MCF 10A (cell line): ENCODE measurements at places on chromosomes 4 and X.

DNA sequence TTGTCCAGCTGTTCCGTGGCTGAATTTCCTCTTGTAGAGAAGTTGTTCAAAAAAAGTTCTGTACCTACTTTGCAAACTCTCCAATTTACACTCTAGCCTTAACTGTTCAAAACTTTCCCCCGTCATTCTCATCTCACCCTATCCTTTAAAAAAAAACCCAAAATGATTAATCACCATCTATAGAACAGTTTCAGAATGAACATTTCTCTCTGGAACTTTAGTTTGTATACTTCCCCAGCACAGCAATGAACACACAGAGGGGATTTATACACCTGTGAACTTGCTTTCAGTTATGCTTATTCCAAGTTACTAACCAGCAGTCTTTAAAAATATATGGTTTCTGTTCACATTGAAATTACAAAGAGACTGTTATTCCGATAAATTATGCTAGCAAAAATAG is 1.2 kb downstream of the GEMIN8 start:
- peak overlapping the region; percentile 86 for H3K27ac ChIP-seq
- peaks cover 31% of the 10 kb centered on the region for H3K4me1 ChIP-seq
- peaks cover 2% of the 10 kb centered on the region for H3K27me3 ChIP-seq
- H3K4me3 ChIP-seq, result peak overlapping the region; percentile 77
- no peaks in the 10 kb centered on the region for H3K36me3 ChIP-seq
- DNase-seq, result no peak

DNA sequence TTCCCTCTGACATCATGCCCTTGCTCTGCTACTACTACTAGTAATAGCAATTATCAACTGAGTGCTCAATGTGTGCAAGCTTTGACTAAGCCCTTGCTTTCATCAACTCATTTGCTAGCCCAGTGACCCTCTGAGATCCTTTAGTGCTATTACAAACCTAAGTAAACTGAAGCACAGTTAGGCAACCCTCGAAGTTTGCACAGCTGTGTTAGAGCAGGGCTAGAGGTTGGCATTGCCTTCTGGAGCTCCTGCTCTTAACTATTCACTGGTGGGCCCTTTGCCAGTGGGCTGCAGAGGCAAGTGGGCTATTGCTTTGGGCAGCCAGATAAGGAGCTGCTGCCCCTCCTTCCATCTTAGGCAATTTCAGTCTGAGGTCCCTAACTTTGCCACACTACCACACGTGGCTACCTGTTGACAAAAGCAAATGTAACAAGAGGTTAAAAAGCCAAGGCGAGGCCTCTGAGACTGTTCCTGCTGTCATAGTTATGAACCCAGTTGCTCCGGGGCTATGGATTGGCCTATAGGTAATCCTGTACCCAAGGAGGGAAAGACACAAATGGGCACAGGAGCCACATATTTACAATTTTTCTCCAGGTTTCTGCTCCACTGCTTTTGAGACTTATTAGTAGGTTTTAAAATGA is 41.5 kb upstream of the ANKRD50 start:
- H3K27me3 ChIP-seq, result no peaks in the 10 kb centered on the region
- no peak overlapping the region for H3K27ac ChIP-seq
- DNase-seq, result no peak
- H3K36me3 ChIP-seq, result peaks cover 6% of the 10 kb centered on the region

DNA sequence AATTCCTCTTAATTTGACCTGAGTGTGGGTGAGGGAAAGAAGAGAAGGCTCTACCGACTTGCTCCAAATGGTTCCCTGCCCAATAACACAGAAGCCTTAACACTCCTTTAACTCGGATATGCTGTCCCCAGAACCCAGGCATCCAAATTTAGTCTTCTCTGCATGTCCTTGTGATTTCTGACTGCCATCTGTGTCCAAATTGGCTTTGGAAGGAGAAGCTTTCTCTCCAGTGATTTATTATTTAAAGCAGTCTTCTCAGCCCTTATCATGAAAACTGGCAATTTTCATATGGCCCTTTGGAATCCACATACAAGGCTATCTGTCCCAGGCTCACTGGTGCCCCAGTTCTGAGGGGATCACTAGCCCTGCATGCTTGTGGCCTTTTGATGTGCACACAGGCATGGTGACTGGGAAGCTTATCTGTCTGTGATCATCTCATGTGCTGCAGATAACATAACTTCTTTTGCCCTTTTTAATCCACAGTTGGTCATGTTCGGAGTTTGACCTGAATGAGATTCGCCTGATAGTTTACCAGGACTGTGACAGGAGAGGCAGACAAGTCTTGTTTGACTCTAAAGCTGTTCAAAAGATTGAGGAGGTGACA is 56.7 kb downstream of the FNIP2 start:
- H3K4me1 ChIP-seq, result peaks cover 4% of the 10 kb centered on the region
- no peaks in the 10 kb centered on the region for H3K36me3 ChIP-seq
- no peaks in the 10 kb centered on the region for H3K27me3 ChIP-seq
- DNase-seq, result no peak
- H3K27ac ChIP-seq, result no peak overlapping the region

DNA sequence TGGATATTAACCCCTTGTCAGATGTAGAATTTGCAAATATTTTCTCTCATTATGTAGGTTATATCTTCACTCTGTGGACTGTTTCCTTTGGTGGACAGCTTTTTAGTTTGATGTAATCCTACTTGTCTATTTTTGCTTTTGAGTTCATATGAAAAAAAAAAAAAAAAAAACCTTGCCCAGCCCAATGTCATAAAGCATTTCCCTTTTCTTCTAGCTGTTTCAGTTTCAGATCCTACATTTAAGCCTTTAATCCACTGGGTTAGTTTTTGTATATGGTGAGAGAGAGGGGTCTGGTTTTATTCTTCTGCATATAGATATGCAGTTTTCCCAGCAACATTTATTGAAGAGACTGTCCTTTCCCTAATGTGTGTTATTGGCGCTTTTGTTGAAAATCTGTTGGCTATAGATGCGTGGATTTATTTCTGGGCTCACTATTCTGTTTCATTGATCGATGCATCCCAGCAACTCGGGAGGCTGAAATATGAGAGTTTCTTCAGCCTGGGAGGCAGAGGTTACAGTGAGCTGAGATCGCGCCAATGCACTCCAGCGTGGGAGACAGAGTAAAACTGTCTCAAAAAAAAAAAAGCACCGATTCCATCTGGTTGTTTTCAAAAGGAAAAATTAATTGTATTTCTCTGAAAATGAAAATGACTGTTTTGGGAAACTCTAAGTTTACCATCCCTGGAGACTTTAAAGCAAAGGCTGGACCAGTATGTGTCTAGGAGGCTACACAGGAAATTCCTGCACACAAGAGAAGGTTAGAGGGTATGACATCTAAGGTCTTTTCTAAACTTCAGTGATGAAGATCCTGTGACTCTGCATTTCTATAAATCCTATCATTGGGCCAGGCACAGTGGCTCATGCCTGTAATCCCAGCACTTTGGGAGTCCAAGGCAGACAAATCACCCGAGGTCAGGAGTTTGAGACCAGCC is 35.6 kb downstream of the STEEP1 start:
- no peak for DNase-seq
- H3K4me1 ChIP-seq, result no peaks in the 10 kb centered on the region
- H3K27me3 ChIP-seq, result peaks cover 21% of the 10 kb centered on the region
- no peaks in the 10 kb centered on the region for H3K36me3 ChIP-seq
- no peak overlapping the region for H3K4me3 ChIP-seq
- no peak overlapping the region for H3K27ac ChIP-seq

- peaks cover 47% of the 10 kb centered on the region for H3K4me1 ChIP-seq
- H3K27ac ChIP-seq, result peak overlapping the region; percentile 60
- peak; percentile 71 for DNase-seq
- H3K36me3 ChIP-seq, result no peaks in the 10 kb centered on the region
- H3K27me3 ChIP-seq, result peaks cover 80% of the 10 kb centered on the region
- no peak overlapping the region for H3K4me3 ChIP-seq
Measured at GRCh38 chrX:45781901-45782553, 581.4 kb upstream of the DIPK2B start.

DNA sequence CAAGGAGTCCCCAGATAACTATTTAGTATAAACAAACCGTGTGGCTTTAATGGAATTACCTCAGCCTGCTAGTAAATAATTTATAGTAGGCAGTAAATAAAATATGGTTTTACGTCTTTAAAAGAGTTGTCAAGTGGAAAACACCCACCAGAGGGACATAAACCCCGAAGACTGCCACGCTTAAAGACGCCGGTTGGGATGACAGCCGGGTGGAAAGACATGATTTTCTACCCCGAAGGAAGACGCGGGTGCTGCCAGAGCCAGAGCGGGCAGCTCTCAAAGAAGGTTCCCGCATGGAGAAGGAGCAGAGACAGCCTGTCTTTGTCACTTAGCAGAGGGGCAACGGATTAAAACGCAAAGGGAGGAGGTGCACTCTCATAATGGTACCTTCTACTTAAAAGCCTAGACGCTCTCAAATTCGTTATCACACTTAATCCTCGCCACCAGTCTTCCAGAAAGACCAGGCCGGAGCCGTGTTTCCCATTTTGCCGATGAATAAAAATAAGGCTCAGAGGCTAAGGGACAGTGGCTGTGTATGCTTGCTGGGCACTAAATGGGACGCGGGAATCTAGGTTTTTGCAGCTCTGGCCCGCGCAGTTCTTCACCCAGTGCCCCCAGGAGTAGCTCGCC is 140.5 kb upstream of the ZIC3 start:
- no peaks in the 10 kb centered on the region for H3K27me3 ChIP-seq

- peaks cover 63% of the 10 kb centered on the region for H3K27me3 ChIP-seq
- no peak overlapping the region for H3K4me3 ChIP-seq
- no peaks in the 10 kb centered on the region for H3K36me3 ChIP-seq
- DNase-seq, result peak; percentile 33
- H3K4me1 ChIP-seq, result no peaks in the 10 kb centered on the region
Measured at GRCh38 chrX:132631579-132632232, 142.9 kb upstream of the MBNL3 start.

GRCh38 chr4:6727943-6728250 is 11.9 kb downstream of the BLOC1S4 start:
- DNase-seq, result no peak
- H3K4me3 ChIP-seq, result no peak overlapping the region
- H3K4me1 ChIP-seq, result peaks cover 4% of the 10 kb centered on the region
- H3K36me3 ChIP-seq, result no peaks in the 10 kb centered on the region

- DNase-seq, result no peak
- H3K4me1 ChIP-seq, result no peaks in the 10 kb centered on the region
- H3K27me3 ChIP-seq, result no peaks in the 10 kb centered on the region
- no peak overlapping the region for H3K4me3 ChIP-seq
Measured at GRCh38 chr4:62771983-62772557, 1571.9 kb downstream of the ADGRL3 start.

DNA sequence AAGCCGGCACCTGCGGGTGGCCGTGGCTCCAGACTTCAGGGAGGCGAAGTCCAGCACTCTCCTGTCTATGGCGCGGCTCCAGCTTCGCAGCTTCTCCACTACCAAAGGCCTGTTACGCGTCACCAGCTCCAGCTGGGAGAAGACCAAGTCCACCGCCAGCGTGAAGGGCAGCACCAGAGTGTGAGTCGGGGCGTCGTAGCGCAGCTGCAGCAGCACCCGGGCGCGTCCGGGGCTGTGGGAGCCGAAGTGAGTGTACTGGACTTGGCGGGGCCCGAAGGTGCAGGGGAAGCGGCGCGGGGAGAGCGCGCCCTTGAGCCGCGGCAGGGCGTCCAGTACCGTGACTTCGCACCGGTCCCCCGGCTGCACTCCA is 444 bp downstream of the FREM3 start:
- H3K27me3 ChIP-seq, result peaks cover 89% of the 10 kb centered on the region
- no peaks in the 10 kb centered on the region for H3K36me3 ChIP-seq
- no peak for DNase-seq
- H3K4me1 ChIP-seq, result peaks cover 7% of the 10 kb centered on the region
- H3K4me3 ChIP-seq, result peak overlapping the region; percentile 68

GRCh38 chrX:23385242-23385641 is 50.6 kb downstream of the PTCHD1 start:
- H3K4me1 ChIP-seq, result no peaks in the 10 kb centered on the region
- H3K27ac ChIP-seq, result no peak overlapping the region
- DNase-seq, result no peak
- no peak overlapping the region for H3K4me3 ChIP-seq
- no peaks in the 10 kb centered on the region for H3K36me3 ChIP-seq
- peaks cover 61% of the 10 kb centered on the region for H3K27me3 ChIP-seq

GRCh38 chrX:13256603-13257002 is 63.2 kb downstream of the ATXN3L start:
- no peaks in the 10 kb centered on the region for H3K4me1 ChIP-seq
- no peak overlapping the region for H3K4me3 ChIP-seq
- no peak overlapping the region for H3K27ac ChIP-seq
- no peak for DNase-seq

DNA sequence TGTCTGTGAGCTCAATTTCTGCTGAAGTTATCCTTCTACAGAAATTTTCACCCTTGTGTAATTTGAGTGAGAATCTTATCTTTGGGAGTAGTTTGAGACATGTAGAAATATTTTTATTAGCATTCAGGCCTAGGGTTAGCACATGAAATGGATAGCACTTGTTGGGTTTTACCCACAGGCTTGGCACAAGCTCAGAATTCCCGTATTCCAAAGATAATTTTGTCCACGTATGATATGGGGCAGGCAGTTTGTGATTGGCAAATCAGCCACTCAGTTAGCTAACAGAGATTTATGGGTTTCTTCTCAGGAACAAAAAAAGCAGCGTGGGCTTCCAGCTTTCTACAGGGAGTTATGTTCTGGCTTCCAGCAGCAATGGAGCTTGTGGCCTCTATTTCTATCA is 117.9 kb upstream of the DCAF8L1 start:
- no peaks in the 10 kb centered on the region for H3K4me1 ChIP-seq
- no peaks in the 10 kb centered on the region for H3K36me3 ChIP-seq
- H3K27me3 ChIP-seq, result no peaks in the 10 kb centered on the region
- no peak overlapping the region for H3K4me3 ChIP-seq
- peak; percentile 16 for DNase-seq

GRCh38 chr4:47451657-47452056 is 11.8 kb downstream of the COMMD8 start:
- no peak overlapping the region for H3K4me3 ChIP-seq
- H3K36me3 ChIP-seq, result peaks cover 39% of the 10 kb centered on the region
- H3K27me3 ChIP-seq, result no peaks in the 10 kb centered on the region
- no peak for DNase-seq
- no peaks in the 10 kb centered on the region for H3K4me1 ChIP-seq
- no peak overlapping the region for H3K27ac ChIP-seq

DNA sequence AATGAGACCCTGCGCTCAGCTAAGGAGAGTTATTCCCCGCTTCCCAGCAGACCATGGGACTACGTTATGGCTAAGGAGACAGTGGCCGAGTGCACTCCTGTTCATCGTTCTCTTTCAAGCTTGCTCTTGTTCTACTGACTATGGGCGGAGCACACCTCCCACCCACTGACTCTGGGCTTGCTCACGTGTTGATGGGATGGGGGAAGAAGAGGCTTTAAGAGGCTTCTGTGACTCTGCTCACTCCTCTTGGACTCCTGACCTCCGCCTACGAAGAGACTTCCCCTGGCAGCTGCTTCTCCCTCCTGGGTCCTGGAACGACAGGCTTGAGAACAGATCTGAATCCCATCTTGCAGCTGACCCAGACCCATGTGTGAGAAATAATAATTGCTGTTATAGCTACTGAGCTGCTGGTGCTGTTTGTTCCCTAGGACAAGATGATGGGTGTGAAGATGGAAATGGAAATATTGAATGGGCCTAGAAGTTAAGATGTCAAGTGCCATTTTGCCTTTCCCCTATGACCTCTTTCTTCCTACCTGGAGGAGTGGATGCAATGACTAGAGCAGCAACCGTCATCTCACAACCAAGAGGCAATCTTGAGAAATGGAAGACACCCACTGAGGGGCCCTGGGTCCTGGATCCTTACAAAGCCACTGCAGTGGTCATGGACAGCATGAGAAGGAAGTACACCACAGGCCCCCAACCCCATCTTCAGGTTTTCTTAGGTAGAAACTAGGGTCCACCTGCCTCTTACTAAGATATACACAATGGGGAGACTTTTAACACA is 38.7 kb upstream of the IRAK1 start:
- peaks cover 18% of the 10 kb centered on the region for H3K36me3 ChIP-seq
- H3K4me1 ChIP-seq, result peaks cover 8% of the 10 kb centered on the region
- no peak for DNase-seq
- H3K4me3 ChIP-seq, result no peak overlapping the region
- H3K27me3 ChIP-seq, result peaks cover 62% of the 10 kb centered on the region
